ENCODE measurements at places on chromosomes 13 and 19. TPM values are rescaled to one million over a fixed set of nuclear protein-coding genes. Genes with fewer than 3 reads are reported as not detected.

Gene LDLR
- polyA plus RNA-seq, result 23.5 TPM

Gene CEACAM6
- 0.39 TPM for polyA plus RNA-seq

Gene DMKN
- 3.4 TPM for polyA plus RNA-seq

Gene CCDC8
- polyA plus RNA-seq, result 87.2 TPM

Gene LILRB1
- polyA plus RNA-seq, result 2.1 TPM

Gene SPTBN4
- 0.57 TPM for polyA plus RNA-seq

Gene SIGLEC8
- polyA plus RNA-seq, result not detected

Gene CKM
- 1,629 TPM for polyA plus RNA-seq

Gene GRK1
- 0.11 TPM for polyA plus RNA-seq

Gene MTUS2
- polyA plus RNA-seq, result 22.0 TPM

Gene SRRM5
- polyA plus RNA-seq, result 0.40 TPM

Gene ATP1A3
- polyA plus RNA-seq, result 0.52 TPM

Gene ZMYM2
- 44.4 TPM for polyA plus RNA-seq

Gene IZUMO2
- polyA plus RNA-seq, result 0.16 TPM

Gene CD209
- polyA plus RNA-seq, result 4.0 TPM

Gene RNF126
- 32.0 TPM for polyA plus RNA-seq

Gene ZNF442
- 1.9 TPM for polyA plus RNA-seq

Gene ZNF470
- polyA plus RNA-seq, result 5.0 TPM

Gene LGALS7B
- 0.78 TPM for polyA plus RNA-seq

Gene PTH2
- polyA plus RNA-seq, result not detected

Gene SIGLEC10
- 1.6 TPM for polyA plus RNA-seq

Gene CCDC70
- polyA plus RNA-seq, result not detected

Gene TMEM150B
- 0.70 TPM for polyA plus RNA-seq

Gene CC2D1A
- 18.6 TPM for polyA plus RNA-seq

Gene GARIN5A
- 4.2 TPM for polyA plus RNA-seq

Gene MUC16
- polyA plus RNA-seq, result 0.14 TPM

Gene MPV17L2
- 7.0 TPM for polyA plus RNA-seq

Gene SLC10A2
- polyA plus RNA-seq, result not detected

Gene ZNF99
- 0.28 TPM for polyA plus RNA-seq

Gene NBEA
- 19.8 TPM for polyA plus RNA-seq

Gene AP1M1
- polyA plus RNA-seq, result 52.6 TPM

Gene PROZ
- not detected for polyA plus RNA-seq

Gene TEX29
- polyA plus RNA-seq, result 0.67 TPM

Gene CACNA1A
- polyA plus RNA-seq, result 1.4 TPM

Gene CGB3
- not detected for polyA plus RNA-seq

Gene SMIM44
- not detected for polyA plus RNA-seq

Gene TSHZ3
- 15.8 TPM for polyA plus RNA-seq

Gene LRRC4B
- polyA plus RNA-seq, result 7.9 TPM

Gene ICAM4
- 0.39 TPM for polyA plus RNA-seq

Gene NTF4
- 4.1 TPM for polyA plus RNA-seq

Gene SHISA2
- 37.2 TPM for polyA plus RNA-seq

Gene KLK8
- not detected for polyA plus RNA-seq

Gene IGFL2
- not detected for polyA plus RNA-seq

Gene RGCC
- polyA plus RNA-seq, result 29.8 TPM

Gene PRKACA
- polyA plus RNA-seq, result 485 TPM

Gene ZNF285
- 4.0 TPM for polyA plus RNA-seq

Gene CLIP3
- polyA plus RNA-seq, result 16.1 TPM

Gene P2RY11
- polyA plus RNA-seq, result 14.2 TPM

Gene HNRNPA1L2
- 11.1 TPM for polyA plus RNA-seq

Gene ZNF577
- polyA plus RNA-seq, result 19.7 TPM

Gene PLK5
- 0.20 TPM for polyA plus RNA-seq

Gene CYP4F22
- polyA plus RNA-seq, result not detected

Gene LHB
- not detected for polyA plus RNA-seq

Gene OR7C1
- 0.19 TPM for polyA plus RNA-seq

Gene RXFP2
- polyA plus RNA-seq, result not detected

Gene ZNF132
- polyA plus RNA-seq, result 4.8 TPM

Gene CD33
- 2.7 TPM for polyA plus RNA-seq

Gene FCER2
- polyA plus RNA-seq, result 0.76 TPM

Gene TMEM238
- polyA plus RNA-seq, result 0.14 TPM

Gene ZFR2
- 0.09 TPM for polyA plus RNA-seq

All from muscle of leg (tissue), 16 donors.